ENCODE measurements at places on chromosomes 13 and 19. TPM values are rescaled to one million over a fixed set of nuclear protein-coding genes. Genes with fewer than 3 reads are reported as not detected.
A peak's percentile ranks its signal among the peaks of the same experiment; 100 is the strongest.

ACER1 gene
- total RNA-seq: not detected

- H3K4me3 ChIP-seq: peak overlapping the region; percentile 97
- H3K36me3 ChIP-seq: peaks cover 4% of the 10 kb centered on the region
- peaks cover 16% of the 10 kb centered on the region for H3K4me1 ChIP-seq
- peak overlapping the region; percentile 75 for H3K27ac ChIP-seq
Observed at GRCh38 chr13:72728290-72728605, 525 bp downstream of the BORA start.

C19orf81 gene
- total RNA-seq: 0.54 TPM

DNA sequence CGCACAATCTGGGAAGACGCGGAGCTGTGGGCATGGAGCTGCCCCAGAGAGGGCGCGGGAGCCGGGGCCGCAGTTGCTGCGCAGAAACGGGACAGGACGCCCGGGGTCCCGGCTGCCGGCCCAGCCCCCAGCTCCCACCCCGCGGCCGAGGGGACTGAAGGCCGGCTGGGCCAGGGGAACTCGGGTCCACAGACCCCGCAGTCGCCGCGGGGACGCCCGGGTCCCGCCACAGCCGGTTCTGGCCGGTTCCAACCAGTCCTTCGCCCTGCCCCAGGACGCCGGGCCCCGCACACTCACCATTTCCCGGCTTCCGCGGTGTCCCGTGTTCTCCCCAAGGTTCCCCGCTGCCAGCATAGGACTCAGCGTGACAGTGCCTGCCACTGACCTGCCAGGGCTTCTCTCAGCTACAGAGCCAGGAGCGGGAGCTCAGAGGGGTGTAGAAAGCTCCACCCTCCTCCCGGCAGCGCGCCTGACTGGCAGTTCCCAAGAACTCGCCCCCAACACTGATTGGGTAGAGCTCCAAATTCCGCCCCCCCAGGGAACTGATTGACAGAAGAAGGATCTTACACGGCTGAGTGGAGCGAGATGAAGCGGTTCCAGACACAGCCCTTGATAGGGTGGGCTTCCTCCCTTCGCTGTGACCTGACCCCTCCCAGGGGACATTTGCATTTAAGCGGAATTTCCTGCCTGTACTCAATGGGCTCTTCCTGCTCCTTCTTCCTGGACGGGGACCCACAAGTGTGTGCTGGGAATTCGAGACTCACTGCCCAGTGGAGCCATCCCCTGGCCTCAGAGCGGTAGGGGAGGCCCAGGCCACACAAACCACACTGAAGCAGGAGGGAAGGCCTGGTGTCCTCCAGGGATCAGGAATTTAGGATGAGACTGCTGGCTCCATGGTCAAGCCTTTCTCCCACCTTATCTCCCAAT, at the start of gene ZNF442:
TSS of gene ZNF442 (minus strand) at position 448 of the 927 bp plus-strand sequence. CDS start 2,052 bp downstream, outside the sequence.
- no peaks in the 10 kb centered on the region for H3K36me3 ChIP-seq
- DNase-seq: peak; percentile 98
- peaks cover 11% of the 10 kb centered on the region for H3K4me1 ChIP-seq
- H3K27ac ChIP-seq: peak within 1 kb of the TSS; percentile 95
- peak within 1 kb of the TSS; percentile 97 for H3K4me3 ChIP-seq

- H3K4me1 ChIP-seq: no peaks in the 10 kb centered on the region
- H3K27me3 ChIP-seq: no peaks in the 10 kb centered on the region
- no peak overlapping the region for H3K27ac ChIP-seq
- H3K36me3 ChIP-seq: no peaks in the 10 kb centered on the region
- no peak overlapping the region for H3K4me3 ChIP-seq
Observed at GRCh38 chr13:36414461-36414860, 17.8 kb upstream of the CCNA1 start.

DNA sequence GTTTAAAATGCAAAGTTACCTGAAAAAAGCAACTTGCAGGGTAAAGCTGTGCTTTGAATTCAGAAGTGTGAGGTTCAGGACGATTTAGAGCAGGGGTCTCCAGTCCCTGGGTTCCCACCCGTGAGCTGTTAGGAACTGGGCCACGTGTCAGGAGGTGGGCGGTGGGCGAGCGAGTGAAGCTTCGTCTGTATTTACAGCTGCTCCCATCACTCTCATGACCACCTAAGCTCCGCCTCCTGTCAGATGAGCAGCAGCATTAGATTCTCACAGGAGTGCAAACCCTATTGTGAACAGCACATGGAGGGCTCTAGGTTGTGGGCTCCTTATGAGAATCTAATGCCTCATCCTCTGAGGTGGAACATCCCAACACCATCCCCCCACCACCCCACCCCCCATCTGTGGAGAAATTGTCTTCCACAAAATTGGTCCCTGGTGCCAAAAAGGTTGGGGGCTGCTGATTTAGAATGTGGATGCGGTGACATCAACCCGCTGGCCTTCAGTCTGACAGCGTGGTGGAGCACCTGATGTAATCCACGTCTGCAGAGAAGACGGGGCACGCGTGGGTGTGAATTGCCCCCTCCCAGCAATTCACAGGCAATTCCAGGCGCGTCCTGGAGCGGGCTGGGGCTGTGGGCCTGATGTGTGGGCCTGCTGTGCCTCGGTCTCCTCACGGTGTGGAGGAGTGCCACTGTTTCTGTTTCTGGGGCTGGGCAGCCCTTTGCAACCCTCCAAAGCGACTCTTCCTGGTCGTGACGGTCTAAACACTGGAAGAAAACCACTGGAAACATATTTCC, 214.0 kb upstream of the SOX1 start:
- H3K4me1 ChIP-seq: no peaks in the 10 kb centered on the region
- no peaks in the 10 kb centered on the region for H3K36me3 ChIP-seq
- no peaks in the 10 kb centered on the region for H3K27me3 ChIP-seq
- DNase-seq: no peak
- no peak overlapping the region for H3K4me3 ChIP-seq

GFY gene
- not detected for total RNA-seq

- no peak for DNase-seq
- no peak overlapping the region for H3K27ac ChIP-seq
- no peaks in the 10 kb centered on the region for H3K4me1 ChIP-seq
- H3K4me3 ChIP-seq: no peak overlapping the region
- peaks cover 39% of the 10 kb centered on the region for H3K36me3 ChIP-seq
Observed at GRCh38 chr19:16217716-16218451, 20.2 kb downstream of the AP1M1 start.

DNA sequence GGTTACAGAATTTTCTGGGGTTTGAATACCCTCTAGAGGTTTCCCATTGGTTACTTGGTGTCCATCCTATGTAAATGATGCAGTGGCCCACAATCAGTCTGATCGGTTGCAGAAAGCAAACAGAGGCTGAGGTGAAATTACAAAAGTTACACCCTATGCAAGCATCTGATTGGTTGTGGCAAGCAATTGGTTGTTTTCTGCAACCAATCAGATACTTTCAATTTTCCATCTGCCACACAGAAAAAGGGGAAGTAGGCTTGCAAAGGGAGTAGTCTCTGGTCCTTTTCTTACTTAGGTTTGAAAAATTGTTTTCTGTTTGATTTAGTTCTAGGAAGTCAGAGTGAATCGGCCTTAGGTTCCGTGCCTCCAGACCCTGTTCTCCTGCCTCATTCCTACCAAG, 93.1 kb downstream of the WTIP start:
- no peaks in the 10 kb centered on the region for H3K4me1 ChIP-seq
- H3K27ac ChIP-seq: no peak overlapping the region
- H3K27me3 ChIP-seq: no peaks in the 10 kb centered on the region

- H3K4me3 ChIP-seq: no peak within 1 kb of the TSS
- H3K4me1 ChIP-seq: no peaks in the 10 kb centered on the region
- no peak for DNase-seq
- H3K27ac ChIP-seq: no peak within 1 kb of the TSS
- H3K36me3 ChIP-seq: no peaks in the 10 kb centered on the region
- H3K27me3 ChIP-seq: peaks cover 12% of the 10 kb centered on the region
Observed at GRCh38 chr19:51001515-51001914, at the start of gene KLK8. TSS of gene KLK8 (minus strand) at chr19:51001604. CDS start at chr19:51001167, 437 bp downstream.

CACNA1A gene
- total RNA-seq: 0.44 TPM

DNA sequence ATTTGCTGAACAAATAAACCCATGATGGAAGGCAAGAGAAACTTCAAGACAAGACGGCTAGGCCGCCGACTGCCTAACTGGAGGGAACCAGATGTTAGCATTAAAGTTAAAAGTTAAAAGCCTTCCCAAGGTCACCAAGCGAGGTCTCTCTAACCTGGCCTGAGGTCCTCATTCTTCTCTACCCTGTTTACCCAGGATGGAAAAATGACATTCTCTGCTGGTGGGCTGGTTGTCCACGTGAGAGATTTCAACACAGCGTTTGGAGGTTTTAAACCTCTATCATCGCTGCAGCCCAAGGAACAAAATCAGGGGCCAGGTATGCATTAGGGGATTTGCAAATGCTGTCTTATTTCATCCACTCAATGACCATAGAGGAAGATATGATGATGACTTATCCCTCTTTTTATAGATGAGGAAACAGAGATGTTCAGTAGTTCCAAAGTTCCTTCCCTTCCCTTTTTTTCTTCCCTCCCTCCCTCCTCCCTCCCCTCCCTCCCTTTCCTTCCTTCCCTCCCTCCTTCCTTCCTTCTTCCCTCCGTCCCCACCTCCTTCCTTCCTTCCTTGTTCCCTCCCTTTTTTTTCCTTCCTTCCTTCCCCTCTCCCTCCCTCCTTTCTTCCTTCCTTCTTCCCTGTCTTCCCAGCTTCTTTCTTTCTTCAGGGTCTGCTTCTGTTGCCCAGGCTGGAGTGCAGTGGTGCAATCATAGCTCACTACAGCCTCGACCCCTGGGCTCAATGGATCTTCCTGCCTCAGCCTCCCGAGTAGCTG, 79.7 kb downstream of the INSR start:
- no peak overlapping the region for H3K4me3 ChIP-seq
- H3K36me3 ChIP-seq: no peaks in the 10 kb centered on the region
- H3K27ac ChIP-seq: peak overlapping the region; percentile 78
- no peak for DNase-seq

- DNase-seq: peak; percentile 87
- H3K27me3 ChIP-seq: no peaks in the 10 kb centered on the region
- no peaks in the 10 kb centered on the region for H3K36me3 ChIP-seq
- H3K4me3 ChIP-seq: peak overlapping the region; percentile 46
Observed at GRCh38 chr19:18762125-18763023, 28.7 kb downstream of the COMP start.

DNA sequence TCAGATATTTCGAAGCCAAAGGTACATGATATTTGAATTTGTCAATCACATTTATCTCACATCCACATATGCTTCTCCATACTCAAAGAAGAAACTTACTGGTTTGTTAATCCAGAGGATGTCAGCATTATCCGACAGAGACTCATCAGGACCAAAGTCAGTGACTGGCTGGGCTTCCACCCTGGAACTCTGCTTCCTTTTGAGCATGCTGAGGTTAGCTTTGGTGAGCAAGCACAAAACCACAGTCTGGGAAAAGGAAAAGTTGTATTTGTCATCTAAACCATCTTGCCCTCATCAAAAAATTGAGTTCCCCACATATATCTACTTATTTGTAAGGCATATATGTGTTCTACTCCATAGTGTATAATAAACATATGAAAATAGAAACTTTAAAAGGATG, 17.4 kb downstream of the NALCN start:
- H3K4me1 ChIP-seq: no peaks in the 10 kb centered on the region
- DNase-seq: no peak
- no peaks in the 10 kb centered on the region for H3K36me3 ChIP-seq
- H3K27ac ChIP-seq: no peak overlapping the region

CCL25 gene
- total RNA-seq: not detected

SLITRK5 gene
- total RNA-seq: 0.02 TPM

DNA sequence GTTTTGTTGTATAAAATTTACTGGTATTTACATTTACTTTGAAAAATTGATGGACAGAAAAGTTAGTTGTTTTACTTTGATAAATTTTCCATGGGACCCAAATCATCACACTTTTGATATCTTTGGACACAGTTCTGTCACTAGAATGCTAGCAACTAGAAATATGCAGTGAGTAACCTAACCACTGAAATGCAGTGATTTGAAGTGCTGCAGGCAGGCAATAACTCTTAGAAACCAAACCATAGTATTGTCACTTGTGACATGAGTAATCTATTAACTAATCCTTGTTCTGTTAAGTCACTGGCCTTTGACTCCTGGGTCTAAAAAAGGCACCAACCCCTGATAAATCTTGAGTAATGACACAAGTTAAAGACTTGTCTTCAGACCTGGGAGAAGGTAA, 620.0 kb upstream of the ATXN8OS start:
- H3K27ac ChIP-seq: no peak overlapping the region
- H3K4me3 ChIP-seq: no peak overlapping the region
- no peaks in the 10 kb centered on the region for H3K36me3 ChIP-seq
- H3K4me1 ChIP-seq: no peaks in the 10 kb centered on the region

DNA sequence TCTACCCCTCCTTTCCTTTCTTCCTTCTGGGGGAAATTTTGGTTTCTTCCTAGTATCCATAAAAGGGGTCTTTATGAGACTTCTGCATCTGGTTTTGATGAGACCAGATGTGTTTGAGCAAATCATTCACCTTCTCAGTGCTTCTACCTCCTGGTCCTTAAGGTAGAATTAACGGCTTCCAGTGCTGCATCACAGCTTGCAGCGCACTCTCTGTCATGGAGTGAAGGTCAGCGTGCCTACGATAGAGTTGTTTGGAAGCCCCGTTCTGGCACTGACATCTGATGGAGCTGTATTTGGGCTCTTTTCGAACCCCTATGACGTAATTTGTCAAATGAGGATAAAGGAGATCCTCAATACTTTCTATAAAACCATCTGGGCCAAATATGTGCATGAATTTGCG, 164.2 kb downstream of the MTUS2 start:
- no peaks in the 10 kb centered on the region for H3K4me1 ChIP-seq
- H3K27me3 ChIP-seq: no peaks in the 10 kb centered on the region
- no peaks in the 10 kb centered on the region for H3K36me3 ChIP-seq
- DNase-seq: no peak

- no peaks in the 10 kb centered on the region for H3K4me1 ChIP-seq
- H3K27me3 ChIP-seq: no peaks in the 10 kb centered on the region
- H3K4me3 ChIP-seq: no peak overlapping the region
- no peak for DNase-seq
Observed at GRCh38 chr13:41231025-41231677, 32.2 kb downstream of the MTRF1 start.

DNA sequence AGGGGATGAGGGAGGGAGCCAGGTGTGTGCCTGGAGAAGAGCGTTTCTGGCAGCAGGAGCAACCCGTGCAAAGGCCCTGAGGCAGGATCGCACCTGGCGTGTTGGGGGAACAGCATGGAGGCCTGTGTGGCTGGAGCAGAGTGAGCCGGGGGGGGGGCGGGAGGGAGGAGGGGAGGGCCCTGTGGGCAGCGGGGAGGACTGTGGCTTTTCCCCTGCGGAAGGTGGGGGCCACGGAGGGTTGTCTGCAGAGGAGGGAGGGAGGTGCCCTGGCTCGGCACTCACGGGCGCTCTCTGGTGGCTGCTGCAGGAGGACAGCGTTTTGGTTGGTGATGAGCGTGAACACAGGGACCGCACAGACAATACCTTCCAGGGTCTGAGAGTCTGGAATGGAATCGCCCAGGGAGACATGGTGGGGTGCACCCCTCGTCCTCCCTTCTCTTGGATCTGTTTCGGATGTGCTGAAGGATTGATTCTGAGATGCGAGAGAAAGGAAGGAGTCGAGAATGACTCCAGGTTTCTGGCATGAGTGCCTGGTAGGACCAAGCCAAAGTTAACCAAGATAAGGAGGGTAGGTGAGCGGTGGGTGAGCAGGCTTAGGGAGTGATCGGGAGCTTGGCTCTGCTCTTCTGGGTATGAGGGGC, 6.5 kb downstream of the RAB11B start:
- no peak overlapping the region for H3K4me3 ChIP-seq
- H3K36me3 ChIP-seq: no peaks in the 10 kb centered on the region
- peak; percentile 73 for DNase-seq
- H3K4me1 ChIP-seq: peaks cover 50% of the 10 kb centered on the region

- no peak for DNase-seq
- no peaks in the 10 kb centered on the region for H3K4me1 ChIP-seq
Observed at GRCh38 chr13:51221674-51222036, 543 bp upstream of the FAM124A start.

AXL gene
- total RNA-seq: 8.7 TPM

GRCh38 chr13:70844391-70845108, 736.3 kb upstream of the KLHL1 start:
- no peak overlapping the region for H3K4me3 ChIP-seq
- no peaks in the 10 kb centered on the region for H3K27me3 ChIP-seq
- H3K4me1 ChIP-seq: no peaks in the 10 kb centered on the region
- no peak overlapping the region for H3K27ac ChIP-seq

Data from psoas muscle (tissue), 8 donors.